Stimulated activated CD4-positive, alpha-beta T cell treated with anti-CD3 and anti-CD28 coated beads, Interleukin-1b, Interleukin-23, amount 100 ng/mL, for 1 hour (primary cell): ENCODE measurements at places on chromosomes 2 and 18.

DNA sequence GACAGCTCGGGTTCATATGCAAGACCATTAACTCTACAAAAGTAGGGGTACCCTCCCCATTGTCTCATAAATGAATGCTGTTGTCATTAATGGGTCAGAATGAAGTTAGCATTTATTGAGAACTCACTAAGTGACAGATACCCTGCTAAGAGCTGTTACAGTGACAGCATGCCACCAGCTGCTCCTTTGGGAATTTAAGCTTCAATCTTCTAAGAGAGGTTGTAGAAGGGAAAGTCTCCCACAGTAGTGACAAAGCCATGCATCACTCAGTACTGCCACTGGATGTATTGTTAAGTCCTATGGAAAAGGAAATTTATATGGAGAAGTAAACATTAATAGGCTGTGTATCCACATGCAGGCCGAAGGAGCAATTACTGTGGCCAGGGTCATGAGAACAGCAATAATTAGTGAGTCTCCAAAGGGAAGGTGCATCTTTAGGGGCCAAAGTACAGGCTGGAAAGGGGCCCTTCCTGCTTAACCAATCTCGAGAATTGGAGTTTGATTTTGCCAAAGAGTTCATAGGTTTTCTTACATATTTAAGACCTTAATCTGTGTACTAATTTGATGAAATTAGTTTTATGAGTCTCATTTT lies 64.5 kb upstream of the FAM124B start:
- DNase-seq, result no peak

DNA sequence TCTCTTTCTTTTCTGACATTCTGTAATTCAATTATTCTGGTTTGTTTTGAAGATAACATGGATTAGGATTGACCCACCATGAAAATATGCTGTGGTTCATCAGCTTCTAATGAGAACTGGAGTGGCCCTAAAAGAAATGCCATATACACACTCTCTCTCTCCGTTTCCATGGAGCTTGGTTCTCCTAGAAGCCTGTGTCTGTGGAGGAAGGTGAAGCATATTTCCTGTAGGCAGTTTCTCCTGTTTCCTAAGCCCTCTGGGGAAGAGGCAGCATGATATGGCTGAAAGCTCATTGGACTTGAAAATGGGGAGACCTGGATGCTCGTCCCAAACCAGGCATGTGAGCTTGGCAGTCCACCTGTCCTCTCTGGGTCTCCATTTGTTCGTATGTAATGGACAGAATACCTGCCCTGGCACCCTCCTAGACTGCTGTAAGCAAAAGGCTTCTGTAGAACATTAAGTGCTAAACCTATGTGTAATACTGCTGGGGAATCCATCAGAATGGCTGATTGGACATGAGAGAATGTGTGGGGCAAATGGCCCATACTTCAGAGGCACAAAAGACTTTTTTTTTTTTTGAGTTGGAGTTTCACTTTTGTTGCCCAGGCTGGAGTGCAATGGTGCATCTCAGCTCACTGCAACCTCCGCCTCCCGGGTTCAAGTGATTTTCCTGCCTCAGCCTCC lies 75.3 kb upstream of the PPP1CB start:
- DNase-seq, result no peak

DNA sequence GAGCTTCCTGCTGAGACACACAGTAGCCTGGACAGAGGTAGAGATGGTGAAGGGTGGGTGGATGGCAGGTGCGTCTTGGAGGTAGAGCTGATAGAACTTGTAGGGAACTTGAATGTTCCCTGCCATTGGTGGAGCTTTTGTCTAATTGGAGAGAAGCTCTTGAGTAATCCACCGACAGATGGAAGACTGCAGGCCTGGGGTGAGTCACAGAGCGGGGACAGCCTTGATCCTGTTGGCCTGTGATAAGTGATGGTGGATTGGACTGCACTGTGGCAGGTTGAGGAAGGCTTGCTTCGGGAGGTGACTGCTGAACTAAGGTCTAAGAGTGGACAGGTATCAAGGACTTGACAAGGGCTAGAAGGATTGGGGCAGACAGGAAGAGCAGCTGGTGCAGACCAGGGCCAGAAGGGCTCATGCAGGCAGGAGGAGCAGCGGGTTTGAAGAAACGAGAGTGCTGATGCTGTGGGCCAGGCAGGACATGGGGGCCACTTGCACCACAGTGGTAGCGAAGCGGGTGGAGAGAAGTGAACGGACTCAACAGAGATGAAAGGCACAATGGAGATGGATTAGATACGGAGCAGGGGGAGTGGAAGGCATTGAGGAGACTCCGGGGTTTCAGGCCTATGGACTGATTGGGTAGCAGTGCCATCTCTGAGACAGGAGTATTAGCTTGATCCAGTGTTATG lies 16.3 kb downstream of the CABLES1 start:
- DNase-seq, result no peak

DNA sequence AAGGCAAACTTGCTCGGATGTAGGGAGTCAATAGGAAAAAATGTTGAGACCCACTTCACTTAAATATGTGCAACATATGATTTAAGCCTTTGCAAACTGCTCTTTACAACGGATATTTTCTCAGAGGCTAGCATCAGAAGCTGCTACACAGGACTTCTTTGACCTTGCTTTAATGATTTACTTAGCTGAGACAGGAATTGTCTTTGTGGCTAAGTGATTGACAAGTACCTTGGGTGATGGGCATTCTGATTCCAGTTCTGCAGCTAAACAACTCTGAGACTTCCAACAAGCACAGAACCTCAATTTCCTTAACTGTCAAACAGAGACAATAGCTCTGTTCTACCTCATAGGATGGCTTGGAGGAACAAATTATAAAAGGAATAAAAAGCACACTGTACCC lies 150.2 kb downstream of the NCKAP5 start:
- DNase-seq, result no peak

- DNase-seq, result no peak
Observed at GRCh38 chr2:8087480-8087840, 594.4 kb upstream of the ID2 start.

GRCh38 chr2:102975996-102976975 lies 214.5 kb downstream of the TMEM182 start:
- no peak for DNase-seq

GRCh38 chr2:216690853-216691741 lies 4.3 kb downstream of the IGFBP5 start:
- DNase-seq, result no peak

DNA sequence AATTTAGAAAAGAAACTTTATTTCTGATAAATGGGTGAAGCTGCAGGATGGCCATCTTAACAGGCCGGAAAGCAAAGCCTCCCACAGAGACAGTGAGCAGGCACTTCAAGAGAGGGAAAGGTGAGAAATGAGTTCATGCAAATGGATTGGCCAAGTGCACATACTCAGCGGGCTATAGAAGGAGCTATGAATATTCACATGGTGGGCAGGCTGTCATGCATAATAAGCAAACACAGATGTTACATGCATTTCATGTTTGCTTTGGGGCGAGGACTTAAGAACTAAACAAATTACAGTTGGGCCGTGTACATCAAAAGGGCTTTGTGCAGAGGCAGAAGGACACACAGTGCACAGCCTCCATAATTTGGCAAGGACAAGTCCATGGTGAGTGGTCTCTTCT lies 69.8 kb upstream of the MAL start:
- DNase-seq, result no peak

DNA sequence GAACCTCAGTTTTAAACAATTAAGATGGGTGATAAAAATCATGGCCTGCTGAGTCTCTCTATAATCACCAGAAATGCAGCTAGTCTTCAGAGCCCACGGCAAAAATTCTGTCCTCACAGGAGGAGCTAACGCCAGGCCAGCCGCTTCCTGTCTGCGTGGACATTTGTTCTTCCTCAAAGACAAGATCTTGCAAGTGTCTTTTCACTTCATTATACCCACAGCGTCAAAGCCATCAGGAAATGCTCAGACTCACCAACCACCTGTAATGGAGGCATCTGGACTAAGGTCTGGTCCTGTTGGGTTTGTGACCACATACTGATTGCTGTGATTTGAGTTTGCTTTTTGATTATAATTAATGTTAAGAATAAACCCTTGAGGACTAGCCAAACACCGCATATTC lies 473.8 kb upstream of the MC4R start:
- no peak for DNase-seq

GRCh38 chr2:99775585-99775984 lies 285.8 kb upstream of the REV1 start:
- DNase-seq, result no peak

- DNase-seq, result no peak
Observed at GRCh38 chr18:71808616-71809015, 735.5 kb downstream of the CBLN2 start.

DNA sequence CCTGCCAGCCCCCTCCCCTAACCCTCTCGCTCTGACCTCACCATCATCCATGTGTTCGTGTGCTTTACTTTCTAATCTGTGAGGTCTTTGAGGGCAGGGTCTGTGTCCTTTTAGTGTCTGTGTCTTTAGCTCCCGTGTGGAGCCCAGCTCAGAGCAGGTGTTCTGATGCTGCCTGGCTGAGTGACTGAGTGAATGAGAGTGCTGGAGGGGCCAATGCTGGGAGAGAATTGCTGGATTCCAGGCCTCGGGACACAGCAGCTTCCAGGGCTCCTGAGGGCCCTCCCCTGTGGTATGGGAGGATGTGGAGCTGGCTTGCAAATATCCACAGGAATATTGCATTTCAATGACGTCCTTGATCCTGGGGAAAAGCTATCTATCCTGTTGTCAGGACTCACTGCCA lies 160.6 kb downstream of the ANKRD30B start:
- no peak for DNase-seq
